ENCODE measurements at places on chromosomes 6 and 20.

DNA sequence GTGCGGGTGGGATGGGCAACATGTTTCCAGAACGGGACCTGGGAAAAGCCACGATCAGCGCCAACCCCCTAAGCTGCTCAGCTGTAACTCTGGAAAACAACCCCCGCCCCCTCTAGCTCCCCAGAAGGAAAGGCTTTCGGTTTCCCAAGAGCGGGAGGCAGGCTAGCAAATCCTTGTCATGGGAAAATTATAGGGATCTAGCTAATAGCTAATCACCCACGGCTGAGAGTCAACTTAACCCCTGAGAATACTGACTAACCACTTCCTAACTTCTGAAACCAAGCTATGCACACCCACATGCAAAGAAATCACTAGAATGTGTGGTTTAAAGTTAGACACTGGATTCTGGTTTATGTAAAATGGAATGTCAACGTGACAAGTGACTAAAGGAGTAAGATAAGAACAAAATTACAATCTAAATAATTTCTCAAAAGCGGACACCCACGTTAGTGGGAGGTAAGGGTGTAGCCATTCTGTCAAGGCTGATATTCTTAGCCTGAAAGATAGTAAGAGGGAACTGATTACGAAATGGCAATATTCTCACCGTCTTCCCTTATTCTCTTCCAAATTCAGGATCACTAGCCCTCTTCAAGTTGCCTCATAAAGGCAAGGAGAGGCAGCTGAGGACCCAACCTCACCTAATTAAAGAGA, 20.1 kb downstream of the JAG1 start:
- DNase-seq: no peak

DNA sequence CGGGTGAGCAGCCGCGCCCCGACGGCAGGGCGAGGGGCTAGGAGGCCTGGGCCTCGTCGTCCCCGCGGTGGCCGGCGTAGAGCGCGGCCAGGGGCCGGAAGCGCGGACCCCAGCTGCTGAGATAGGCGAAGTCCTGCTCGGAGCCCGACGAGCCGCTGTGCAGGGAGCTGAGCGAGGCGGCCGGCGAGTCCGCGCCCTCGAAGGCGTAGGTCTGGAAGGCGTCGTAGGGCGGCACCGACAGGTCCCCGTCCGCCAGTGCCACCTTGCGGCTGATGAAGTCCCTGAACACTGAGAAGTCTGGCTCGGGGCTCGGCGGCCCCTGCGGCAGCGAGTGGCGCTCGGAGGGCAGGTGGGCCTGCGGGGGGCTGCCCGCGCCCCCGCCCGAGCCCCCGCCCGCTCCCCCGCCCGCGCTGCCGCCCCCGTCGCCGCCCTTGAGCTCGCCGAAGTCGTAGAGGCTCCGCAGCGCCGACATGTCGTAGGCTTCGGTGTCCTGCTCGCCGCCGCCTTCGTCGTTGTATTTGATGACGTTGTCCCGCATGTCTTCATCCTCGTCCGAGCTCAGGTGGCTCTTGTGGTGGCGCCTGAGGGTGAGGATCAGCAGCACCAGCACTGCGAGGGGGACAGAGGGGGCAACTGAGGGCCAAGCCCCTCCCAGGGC, 56.5 kb downstream of the CD40 start:
- peak; percentile 34 for DNase-seq

DNA sequence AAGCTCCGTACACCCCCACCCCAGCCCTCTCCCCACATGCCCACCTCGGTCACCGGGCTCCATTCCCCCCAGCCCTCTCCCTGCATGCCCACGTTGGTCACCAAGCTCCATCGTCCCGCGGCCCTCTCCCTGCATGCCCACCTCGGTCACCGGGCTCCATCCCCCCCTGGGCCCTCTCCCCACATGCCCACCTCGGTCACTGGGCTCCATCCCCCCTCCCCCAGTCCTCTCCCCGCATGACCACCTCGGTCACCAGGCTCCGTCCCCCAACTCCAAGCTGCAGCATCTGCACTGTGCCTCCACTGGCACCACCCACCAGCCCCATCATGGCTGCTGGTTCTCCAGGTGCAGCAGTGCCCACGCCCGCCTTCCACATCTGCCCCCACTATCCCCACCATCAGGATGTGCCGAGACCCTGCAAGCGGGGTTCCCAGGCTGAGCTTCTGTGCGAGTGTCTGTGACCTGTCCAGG, 16.8 kb downstream of the TAF4 start:
- DNase-seq: no peak

GRCh38 chr6:1878330-1878729, 268.6 kb downstream of the FOXC1 start:
- no peak for DNase-seq

GRCh38 chr20:46004889-46005473, 3.7 kb upstream of the MMP9 start:
- no peak for DNase-seq

GRCh38 chr6:109053336-109053735, 41.3 kb downstream of the SESN1 start:
- DNase-seq: no peak

DNA sequence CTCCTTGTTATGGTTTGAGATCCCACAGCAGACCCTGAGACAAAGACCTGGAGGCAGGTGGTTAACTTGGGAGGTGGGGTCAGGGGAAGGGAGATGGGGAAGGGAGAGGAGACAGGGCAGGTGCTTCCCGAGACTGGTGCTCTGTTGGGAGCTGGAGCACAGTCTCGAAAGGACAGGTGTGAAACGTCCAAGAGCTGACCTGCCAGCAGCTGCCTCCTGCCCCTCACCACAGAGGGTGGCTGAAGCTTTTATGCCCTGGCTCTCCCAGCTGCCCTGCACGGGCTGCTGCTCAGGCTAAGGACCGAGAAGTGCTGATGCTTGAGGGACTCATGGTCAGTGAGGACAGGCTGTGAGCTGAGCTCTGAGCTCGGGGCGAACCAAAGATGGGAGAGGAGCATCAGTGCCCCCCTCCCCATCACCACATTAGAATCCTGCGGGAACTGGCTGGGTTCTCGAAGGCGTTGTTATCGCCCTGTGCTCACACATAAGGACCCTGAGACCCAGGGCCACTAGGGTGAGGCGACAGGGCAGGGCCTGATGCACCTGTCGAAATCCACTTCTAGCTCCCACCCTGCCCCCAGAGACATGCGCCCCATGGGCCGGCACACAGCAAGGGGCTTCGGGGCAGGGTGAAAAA, 25.3 kb upstream of the CD93 start:
- peak; percentile 47 for DNase-seq

DNA sequence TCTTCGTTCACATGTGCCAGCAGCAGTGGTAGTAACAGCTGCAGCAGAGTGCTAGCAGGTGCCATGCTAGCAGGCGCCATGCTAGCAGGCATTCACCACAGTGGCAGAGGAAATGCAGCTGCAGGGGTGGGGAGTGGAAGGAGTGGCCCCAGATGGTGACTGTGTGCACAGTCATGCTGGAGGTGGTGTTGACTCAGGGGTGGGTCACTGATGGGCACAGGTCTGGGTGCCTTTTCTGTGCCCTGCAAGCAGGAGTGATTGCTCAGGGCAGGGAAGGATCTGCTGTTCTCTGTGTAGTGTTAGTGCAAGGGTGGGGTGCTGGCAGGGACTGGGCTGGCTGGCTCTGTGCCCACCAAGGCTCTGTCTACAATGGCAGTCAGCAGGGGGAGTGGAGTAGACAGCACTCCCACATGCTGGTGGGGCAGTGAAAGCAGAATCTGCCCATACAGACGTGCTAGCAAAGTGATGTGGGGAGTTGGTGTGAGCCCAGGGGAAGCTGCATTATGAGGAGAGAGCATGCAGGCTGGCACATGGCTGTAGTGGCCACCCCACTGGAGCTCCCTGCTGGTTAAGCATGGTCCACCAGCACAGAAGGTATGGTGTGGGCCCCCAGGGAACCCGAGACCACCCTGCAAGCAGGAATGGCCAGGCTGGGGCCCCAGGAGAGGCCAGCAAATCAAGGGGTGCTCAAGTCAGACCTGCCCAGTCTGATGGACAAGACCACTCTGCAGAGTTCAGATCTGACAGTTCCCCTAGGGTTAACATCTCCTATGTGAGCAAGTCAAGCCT, 11.4 kb upstream of the TSPYL4 start:
- peak; percentile 36 for DNase-seq

DNA sequence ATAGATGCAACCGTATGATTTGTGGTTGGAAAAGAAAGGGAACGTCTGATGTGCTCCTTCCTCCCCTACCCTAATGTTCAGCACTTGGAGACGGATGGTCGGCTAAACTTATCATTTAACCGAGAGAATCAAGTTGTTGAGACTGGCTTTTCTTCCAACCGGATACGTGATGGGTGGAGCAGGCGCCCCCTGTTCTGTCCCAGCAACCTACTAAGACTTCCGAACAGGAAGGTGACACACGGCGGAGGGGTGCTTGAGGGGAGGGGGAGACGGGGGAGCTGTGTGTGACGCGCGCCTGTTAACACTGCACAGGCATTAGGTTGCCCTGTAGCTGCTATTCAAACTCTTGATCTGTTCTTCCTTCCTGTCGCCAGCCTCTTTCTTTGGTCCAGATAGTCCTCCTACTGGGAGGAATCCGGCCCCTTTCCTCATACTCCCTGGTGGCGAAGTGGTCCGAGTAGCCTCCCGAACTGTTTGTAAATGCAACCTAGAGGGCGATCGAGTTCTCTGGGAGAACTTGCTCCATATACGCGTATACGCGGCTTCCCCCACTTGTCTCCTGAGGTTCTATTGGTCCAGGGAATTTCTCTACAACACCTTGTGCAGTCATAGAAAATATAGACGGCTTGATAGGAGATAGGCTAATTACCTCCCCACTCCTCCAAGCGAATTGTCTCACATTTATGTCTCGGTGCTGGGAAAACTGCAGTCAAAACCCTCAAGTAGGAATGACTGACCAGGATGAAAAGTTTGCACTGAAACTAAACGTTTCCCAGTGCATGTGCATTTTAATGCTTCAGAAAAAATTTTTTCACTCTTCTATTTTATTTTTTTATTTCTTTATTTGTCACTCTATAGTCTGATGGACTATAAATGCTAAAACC, 126.0 kb upstream of the SLC2A12 start:
- peak; percentile 42 for DNase-seq

DNA sequence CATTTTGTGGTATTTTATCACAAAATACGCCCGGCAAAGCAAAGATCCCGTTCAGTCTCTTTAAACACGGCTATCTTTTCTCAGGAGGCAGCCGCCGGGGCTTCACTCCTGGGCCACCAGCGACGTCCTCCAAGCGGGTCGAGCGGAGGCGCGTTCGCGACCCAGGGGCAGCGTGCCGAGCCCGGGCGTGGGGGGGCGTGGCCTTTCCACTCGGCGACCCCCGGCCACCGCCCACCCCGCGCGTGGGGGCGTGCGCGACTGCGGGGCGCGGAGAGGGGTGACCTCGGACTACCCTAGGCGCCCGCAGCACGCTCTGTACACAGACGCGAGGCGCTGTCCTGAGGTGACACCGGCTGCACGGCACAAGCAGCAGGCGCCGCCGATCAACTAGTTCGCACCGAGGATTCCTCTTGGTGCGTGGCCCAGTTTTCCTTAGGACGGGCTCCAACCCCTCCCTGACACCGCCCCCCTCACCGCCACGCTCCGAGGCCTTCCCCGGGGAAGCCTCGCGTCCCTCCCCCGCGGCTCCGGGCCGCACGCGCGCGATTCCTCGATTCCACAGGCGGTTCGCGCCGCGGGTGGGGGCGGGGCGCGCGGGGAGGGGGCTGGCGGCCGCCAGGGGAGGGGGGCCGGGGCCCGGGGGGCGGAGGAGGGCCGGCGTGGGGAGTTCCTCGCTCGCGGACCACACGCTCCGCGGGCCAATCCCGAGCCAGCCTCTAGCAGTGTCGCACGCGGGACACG, 1.1 kb upstream of the JARID2 start:
- DNase-seq: no peak

GRCh38 chr20:45833883-45834796, 541 bp downstream of the SNX21 start:
- peak; percentile 46 for DNase-seq

- no peak for DNase-seq
Observed at GRCh38 chr6:24924580-24925356, 11.0 kb downstream of the RIPOR2 start.

DNA sequence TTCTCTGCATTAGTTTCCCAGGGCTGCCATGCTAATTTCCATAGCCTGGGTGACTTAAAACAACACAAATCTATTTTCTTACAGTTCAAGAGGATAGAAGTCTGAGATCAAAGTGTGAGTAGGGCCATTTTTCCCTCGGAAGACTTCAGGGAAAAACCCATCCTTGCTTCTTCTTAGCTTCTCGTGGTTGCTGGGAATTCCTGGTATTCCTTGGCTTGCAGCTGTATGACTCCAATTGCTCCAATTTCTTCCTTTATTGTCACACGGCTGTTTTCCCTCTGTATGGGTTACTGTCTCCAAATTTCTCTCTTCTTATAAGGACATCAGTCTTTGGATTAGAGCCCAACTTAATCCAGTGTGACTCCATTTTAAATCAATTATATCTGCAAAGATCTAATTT, 128.4 kb upstream of the JAG1 start:
- DNase-seq: no peak

- DNase-seq: no peak
Observed at GRCh38 chr20:23151885-23152284, 65.8 kb upstream of the CD93 start.

DNA sequence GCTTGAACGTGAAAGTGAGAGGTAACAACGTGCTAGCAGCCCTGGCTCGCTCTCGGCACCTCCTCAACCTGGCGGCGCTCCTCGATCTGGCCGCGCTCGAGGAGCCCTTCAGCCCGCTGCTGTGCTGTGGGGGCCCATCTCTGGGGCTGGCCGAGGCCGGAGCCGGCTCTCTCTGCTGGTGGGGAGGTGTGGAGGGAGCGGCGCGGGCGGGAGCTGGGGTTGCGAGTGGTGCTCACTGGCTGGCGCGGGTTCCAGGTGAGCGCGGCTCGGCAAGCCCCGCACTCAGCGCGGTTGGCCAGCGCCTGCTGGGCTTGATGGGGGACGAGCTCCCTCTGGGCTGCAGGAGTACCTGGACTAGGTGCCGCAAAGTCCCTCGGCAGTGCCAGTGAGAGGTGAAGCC, 52.5 kb upstream of the RPS6KA2 start:
- DNase-seq: no peak

DNA sequence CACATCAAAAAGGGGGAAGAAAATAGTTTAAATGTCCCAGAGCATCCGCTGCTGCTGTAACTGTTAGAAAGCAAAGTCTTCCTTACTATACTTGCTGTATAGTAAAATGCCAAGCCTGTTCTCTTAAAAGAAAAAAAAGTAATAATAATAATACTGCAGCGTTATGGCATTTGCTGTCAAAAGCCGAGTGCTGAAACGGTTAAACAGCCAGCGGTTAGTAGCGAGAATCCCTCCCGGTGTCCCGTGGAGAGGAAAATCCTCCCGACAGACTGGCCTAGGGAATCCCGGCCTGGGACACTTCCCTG, 19.5 kb upstream of the NFATC2 start:
- no peak for DNase-seq

DNA sequence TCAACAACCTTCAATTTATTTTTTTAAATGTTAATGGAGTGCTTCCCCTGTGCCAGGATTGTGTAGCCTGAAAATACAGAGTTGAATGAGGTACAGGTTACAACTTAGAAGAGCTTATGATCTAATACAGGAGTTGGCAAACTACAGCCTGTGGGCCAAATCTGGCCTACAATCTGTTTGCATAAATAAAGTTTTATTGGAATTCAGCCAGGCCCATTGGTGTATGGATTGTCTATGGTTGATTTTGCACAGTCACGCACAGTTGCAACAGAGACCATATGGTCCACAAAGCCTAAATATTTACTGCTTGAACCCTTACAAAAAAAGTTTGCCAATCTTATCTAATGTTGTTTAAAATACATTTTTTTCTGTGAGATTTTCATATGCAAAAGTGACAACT, 177.3 kb upstream of the CCN2 start:
- no peak for DNase-seq

- DNase-seq: no peak
Observed at GRCh38 chr6:168826078-168826390, 385.1 kb downstream of the SMOC2 start.

- DNase-seq: peak; percentile 17
Observed at GRCh38 chr6:109867009-109867969, 110.8 kb upstream of the GPR6 start.

GRCh38 chr6:44784195-44784594, 396.7 kb downstream of the CDC5L start:
- DNase-seq: no peak

Measured in NCI-H1092 treated with DMSO at 0.1 percent for 48 hours (cell line).